OCI-LY7 (cell line): ENCODE measurements at places on chromosomes 6 and 20.

DNA sequence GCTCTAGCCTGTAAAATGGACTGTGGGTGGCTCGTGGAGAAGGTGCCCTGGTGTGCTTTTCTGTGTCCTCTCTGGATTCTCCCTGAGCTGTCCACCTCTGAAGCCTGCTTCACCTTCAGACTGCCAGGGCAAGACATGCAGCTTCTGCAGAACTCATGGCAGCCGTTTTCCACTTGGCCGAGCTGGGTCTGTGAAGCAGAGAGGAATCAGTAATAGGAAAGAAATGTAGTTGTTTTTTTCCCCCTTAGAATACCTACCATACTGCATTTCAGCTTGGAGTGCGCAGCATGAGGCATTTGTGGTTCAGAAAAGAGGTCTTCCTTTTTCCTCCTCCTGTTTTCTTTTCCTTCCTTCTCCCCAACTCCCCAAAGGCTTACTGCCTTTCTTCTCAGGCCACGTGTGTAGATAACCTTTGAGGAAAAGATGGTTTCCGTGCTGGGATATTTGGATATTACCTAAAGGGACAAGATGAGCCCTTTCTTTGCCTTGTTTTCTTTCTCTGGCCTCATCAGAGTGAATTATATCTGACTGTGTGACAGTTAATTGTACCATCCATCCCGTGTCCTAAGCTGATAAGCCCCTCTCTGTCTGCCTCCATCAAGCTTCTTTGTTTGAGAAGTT lies 39.4 kb downstream of the RREB1 start:
- no peak for DNase-seq

GRCh38 chr20:32479697-32480171 lies 105.4 kb downstream of the NOL4L start:
- DNase-seq = no peak

- DNase-seq = no peak
Measured at GRCh38 chr20:17955302-17955701, 13.3 kb downstream of the SNX5 start.

GRCh38 chr6:108733051-108733450 lies 115.2 kb upstream of the ARMC2 start:
- DNase-seq = no peak

- DNase-seq = no peak
Measured at GRCh38 chr6:3114377-3114776, 4.1 kb upstream of the BPHL start.

DNA sequence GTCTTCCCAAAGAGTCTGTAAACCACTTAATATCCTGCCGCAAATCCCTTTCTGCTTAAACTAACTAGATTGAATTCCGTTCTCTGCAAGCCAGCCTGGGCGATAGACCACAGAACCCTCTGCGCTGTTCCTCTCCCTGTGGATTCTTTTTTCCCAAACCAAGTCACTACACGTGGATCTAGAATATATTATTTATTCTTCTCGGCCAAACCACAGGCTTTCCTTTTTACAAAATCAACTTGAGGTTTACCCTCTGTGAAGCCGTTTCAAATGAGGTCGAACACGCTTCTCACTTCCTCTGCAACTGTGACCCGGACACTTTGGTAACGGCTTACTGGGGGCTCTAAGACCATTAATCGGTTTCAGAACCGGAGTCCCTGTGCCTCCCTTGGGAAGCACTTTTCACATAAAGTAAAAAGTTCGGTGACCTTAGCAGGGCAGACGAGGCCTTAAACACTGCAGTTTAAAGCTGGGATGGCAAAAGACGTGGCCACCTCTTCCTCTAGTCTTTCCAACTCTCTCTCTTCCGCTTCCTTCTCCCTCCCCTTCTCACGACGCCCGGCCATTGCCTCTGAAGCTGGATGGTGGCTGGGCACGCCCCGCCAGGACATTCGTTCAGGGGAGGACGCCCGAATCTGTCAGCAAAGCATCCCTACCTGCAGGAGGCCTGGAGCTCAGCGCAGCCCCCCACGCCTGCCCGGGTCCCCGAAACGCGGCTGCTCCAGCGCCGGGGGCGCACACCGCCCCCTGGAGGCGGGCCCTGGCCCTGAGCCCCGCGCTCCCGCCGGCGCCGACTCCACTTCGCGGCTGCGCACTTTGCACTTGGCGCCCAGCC lies 55.0 kb upstream of the FOXC1 start:
- DNase-seq = no peak

GRCh38 chr6:121157906-121158305 lies 176.4 kb downstream of the TBC1D32 start:
- no peak for DNase-seq

DNA sequence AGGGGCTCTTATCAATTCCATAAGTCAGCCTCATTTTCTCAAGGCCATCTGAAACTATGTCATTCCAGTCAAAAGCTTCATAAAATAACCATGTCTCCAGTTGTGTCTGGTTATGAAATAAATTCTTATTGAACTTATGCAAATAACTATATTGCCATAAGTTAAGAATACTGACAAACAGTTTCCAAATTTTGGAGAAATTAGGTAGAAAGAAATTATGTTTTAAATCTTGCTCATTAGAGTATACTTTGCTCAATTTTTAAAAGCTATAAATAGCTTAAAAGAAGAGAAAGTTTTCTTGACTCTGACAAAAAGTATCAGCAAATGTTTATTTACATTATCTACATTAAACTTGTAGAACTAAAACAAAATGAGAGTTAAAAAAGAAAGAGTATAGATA lies 63.0 kb upstream of the MRAP2 start:
- DNase-seq = no peak

- no peak for DNase-seq
Measured at GRCh38 chr6:139663996-139664395, 289.5 kb upstream of the CITED2 start.

DNA sequence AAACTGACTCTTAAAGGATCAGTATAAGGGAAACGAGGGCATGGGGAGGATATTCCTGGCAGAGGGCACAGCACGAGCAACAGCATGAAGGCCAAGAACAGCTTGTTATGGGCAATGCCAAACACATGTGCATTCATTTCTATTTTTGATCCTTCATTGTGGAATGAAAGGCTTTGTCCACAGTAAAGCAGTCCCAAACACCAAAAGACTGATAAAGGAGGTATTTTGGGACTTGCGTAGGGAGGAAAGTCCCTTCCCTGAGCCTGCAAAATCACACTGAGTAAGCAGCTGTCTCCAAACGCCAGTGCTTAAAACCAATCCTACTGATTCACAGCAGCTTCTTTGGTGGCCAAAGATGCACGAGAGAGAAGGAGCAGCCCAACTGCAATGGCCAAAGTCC lies 138.2 kb downstream of the UNC5CL start:
- no peak for DNase-seq

DNA sequence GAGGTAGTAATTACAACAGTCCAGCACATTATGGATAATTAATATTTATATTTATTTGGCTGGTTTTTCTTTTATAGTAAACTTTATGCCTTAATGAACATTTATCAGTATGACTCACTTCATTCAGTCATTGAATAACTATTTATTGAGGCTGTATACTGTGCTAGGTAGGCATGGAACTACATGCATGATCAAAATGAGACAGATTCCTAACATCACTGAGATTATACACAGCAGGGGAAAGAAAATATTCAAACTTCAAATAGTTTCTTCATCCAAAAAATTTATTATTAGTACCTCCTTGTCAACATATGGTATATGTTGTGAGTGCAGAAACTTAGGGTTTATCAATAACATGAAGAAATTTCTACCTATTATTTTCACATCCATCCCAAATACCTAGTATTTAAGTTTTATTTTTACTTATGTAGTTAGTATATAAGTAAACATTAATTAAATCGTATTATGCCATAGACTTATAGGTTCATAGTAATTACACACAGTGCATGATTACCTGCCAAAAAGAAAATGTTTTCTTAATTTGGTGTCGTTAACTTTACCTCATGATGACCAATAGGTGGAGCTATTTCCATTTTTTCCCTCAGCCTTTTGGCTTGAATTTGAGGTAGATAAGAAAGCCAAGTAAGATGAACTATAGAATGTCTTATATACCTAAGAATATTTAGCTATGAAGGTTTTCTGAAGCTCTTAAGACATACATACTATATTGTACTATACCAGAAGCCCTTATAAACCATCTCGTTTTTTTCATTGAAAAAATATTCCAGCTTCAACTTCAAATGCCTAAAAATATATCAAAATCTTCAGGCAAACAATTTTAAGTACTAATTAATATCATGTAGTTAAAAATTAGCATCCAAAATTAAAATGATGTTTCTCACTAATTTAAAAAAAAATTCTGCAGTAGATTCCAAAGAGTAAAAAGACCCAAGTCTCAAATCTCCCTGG lies 12.5 kb upstream of the TMEM30A start:
- peak; percentile 75 for DNase-seq

DNA sequence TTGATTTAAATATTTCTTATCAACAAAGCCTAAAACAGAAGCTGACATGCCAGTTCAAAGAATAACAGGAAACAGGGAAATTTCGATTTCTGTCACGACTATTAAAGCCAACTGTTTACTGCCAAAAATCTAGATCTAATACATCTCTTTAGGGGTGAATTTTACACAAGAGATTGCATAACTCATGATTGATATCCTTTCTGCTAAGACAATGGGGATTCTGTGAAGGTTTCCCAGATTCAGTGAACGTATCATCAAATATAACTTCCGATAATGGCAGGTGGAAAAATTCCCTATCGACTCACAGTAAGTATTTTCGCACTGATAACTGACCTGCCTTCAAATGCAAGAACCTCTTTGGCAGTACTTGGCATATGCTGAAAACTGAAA lies 42.9 kb downstream of the NHSL1 start:
- no peak for DNase-seq

- DNase-seq = no peak
Measured at GRCh38 chr6:66675906-66676305, 968.9 kb upstream of the EYS start.

GRCh38 chr6:111985202-111985731 lies 68.6 kb upstream of the CCN6 start:
- DNase-seq = no peak

- DNase-seq = no peak
Measured at GRCh38 chr6:89615882-89616281, 22.7 kb downstream of the LYRM2 start.

GRCh38 chr6:139407718-139408222 lies 33.3 kb upstream of the CITED2 start:
- no peak for DNase-seq

DNA sequence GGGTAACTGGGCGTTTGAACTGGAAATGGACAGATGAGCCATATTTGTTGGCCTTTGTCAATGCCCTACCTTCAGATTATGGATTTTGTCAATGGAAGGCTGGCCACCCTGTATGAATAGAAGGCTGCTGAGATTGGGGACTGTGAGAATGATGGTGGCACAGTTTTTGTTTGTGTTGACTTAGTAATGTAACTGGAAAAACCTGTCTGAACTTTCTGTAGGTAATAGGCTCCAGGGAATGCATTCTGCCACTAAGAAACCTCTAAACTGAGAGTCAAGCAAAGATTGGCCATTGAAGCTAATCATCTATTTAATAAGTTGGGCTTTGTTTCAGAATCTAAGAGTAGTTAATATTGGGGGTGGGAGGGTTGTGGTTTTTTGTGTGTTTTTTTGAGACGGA lies 97.5 kb downstream of the FOXO3 start:
- DNase-seq = no peak

DNA sequence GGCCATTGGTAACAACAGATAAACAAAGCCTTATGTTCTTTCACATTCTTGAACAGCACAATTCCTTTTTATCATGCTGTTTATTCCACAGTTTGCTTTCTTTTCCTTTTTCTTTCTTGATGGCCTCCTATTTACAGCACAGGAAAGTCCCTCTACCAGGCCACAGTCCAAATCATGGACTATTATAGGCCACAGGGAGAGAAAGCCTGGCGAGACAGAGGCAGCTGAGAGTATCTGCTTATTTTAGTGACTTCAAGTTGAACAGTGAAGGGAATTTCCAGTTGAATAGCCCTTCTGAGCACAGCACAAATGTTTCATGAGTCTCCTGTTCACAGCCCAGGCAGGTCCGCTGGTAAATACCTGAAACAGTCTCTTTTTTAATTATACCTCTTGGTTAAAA lies 263.7 kb upstream of the ARID1B start:
- no peak for DNase-seq

- DNase-seq = no peak
Measured at GRCh38 chr20:38854654-38855066, 49.2 kb downstream of the PPP1R16B start.

DNA sequence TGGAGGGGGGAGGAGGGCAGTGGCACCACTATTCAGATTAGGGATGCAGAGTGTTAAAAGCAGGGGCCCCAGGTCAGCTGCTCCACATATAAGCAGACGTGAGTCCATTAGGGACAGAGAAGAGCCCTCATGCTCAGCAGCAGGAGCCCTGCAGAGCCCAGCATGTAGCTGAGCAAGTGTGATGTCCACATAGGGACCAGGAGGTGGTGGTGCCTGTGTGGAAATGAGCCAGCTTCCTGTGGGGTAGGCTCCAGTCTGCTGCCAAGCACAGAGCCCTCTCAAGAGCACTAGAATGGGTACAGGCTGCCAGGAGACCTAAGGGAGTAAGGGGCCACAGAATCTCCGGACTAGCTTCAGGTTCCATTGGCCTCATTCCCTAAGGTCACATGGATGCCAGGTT lies 57.9 kb upstream of the MLN start:
- DNase-seq = no peak

DNA sequence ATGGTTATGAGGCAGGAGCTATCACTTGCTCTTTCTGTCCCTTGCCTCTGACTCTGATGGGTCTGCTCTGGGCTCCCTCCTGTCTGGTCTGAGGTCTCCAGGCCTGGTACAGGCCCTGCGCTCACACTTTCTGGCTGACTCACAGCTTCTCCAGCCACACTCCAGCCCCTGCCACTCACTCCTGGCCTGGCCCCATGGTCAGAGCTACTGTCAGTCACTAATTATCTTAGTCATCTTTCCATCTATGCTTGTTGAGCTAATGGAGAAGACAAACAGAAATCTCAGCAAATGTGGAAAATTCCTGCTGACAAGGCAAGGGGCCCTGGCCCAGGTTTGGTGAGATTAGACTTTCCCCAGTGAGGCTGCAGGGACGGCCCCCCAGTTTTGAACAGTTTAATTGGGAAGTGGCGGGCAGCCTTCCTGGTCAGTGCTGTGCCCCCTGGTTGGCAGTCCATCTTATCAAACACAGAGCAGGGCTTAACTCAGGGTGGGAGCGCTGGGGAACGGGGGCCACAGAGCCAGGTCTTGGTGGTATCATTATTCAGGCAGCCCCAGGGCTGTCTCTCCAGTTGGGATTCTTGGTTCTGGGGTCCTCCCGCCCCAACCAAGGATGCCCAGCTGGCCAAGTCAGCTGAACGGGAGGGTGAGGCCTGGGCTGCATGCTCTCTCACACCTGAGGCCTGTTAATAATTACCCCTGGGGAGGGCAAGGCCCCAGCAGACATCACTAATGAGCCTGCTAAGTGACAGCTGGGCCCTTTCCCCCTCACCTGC lies 63.4 kb downstream of the VEGFA start:
- no peak for DNase-seq

DNA sequence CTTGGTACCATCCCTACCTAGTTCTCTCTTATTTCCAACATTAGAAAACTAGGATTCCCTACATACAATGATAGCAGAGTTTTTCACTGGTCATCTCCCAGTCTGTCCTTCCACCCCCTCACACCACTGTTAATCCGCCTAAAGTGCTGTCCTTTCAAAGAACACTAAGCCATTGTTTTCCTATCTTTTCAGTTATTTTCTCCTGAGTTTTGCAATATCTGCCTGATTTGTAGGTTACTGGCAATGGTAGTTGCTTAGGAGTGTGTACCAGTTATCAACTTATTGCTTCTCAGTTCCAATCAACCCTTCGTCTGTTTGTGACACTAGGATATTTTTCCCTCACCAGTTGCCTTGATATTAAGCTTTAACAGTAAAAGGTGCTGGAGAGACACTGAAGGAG lies 135.0 kb downstream of the EPM2A start:
- DNase-seq = no peak
